ENCODE measurements at places on chromosomes 12 and 14.

- no peak for DNase-seq
Observed at GRCh38 chr14:77791225-77791600, 8.7 kb upstream of the ADCK1 start.

DNA sequence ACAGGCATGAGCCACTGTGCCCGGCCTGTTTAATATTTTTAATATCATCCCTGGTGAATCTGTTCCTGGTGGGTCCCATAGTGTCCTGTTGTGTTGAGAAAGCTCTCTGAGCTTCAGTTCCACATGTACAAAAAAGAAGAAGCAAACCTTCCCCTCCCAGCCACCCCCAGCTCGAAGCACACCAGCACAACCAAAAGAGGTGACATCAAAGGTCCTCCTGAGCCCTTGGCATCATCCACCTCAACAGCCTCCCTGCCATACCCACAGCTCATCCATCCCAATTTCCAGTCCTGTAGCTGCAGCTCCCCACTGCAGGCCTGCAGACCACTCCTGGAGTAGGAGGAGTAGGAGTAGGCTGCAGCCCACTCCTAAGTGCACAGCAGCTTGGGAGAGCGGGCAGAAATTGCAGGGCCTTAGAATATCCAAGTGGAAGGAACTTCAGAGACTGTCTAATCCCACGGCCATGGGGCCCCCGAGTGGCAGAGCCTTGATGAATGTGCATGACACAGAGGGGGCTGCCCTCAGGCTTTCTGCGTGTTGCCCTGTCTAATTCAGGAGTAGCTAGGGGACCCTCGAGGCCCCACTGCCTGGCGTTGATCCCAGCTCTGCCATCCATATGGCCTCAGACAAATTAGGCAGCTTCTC is 36.7 kb upstream of the CD9 start:
- no peak for DNase-seq

DNA sequence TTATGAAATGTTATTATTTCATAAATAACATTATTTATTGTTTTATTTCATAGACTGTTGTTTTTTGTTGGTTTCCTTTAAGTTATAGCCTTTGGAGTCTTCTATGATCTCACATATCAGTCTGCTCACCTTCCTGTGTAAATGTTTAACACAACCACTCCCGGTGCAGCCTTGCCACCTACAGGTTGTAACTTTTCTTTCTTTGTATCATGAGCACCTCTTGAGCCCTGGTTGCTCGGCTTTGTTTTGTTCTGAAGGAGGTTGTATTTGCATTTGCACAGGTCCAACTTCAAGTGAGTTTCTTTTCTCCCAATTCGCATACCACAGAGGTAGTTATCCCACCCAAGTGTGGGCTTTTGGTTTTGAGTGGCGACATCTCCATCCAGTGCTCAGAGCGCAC is 121.4 kb downstream of the SLC15A4 start:
- no peak for DNase-seq

DNA sequence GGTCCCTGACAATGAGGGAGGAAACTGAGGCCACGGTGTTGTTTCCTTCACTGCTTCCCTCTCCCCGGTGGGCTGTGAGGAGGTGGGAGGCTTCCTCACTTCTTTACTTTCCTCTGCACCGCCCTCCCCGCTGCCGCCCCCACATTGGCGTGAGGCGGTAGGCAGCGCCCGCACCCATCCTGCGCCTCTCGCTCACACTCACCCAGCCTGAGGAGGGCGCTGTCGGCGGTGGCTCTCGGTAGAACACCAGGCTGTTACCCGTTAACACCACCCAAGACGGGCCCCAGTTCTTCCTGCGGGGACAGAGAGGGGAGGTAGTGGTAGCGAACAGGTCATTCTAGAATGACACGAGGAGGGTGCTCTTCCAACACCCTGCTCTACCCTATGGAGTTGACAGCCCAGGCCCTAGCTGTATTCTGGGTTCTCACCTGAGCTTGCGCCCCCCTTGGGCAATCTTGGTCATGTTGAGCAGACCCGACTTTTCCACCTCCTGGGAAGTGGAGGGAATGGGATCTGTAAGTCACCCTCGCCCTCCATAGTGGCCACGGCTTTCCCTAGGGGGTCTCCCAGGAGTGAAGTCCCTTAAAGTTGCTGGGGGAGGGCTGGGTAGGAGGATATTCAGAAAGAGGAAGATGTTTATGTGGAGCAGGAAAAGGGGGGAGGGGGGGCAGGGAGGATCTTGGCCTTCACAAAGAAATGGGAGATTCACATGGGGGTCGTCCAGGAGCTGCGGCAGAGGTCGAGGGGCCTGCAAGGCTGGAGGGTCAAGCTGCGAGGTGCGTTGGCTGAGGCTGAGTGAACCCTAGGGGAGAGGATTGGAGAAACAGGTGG is 3.3 kb downstream of the ARHGAP9 start:
- DNase-seq = no peak

- no peak for DNase-seq
Observed at GRCh38 chr14:92412912-92413311, 89.9 kb downstream of the SLC24A4 start.

DNA sequence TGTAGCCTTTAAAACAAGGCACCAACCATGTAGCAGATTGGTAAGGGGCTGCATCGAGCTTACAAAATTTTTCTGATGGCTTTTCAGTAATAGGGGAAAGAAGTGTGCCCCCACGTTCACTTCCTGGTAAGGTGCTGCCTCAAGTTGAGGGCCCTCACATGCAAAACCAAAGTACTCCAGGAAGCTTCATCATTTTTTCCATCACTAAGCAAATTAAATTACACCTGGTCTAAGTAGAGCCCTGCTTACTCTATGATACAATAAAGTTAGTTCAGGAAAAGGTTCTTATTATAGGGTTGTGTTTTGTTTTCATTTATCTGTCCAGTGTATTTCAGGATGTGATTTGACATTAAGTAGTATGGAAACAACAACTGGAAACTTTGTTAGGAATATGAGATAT is 15.0 kb upstream of the AKAP5 start:
- no peak for DNase-seq

- DNase-seq = no peak
Observed at GRCh38 chr14:54488318-54488645, 498 bp downstream of the GMFB start.

- DNase-seq = no peak
Observed at GRCh38 chr12:46963977-46964971, 115.1 kb upstream of the PCED1B start.

DNA sequence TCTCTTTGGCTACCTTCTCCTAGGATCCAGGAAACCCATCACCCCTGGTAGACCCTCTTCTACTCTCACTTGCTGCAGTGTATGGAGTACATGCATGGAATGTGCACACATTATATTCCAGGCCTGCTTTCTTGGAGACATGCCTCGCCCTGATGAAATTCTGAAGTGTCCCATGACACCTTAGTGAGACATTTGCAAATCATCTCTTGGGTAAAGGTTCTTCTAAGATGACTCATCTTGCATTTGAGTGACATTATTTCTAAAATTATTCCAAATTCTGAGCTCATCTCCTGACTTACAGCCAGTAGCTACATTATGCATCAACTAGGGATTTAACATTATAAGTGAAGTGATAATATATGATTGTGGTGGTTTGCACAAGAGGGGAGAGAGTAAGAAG is 49.8 kb downstream of the SDR9C7 start:
- no peak for DNase-seq

DNA sequence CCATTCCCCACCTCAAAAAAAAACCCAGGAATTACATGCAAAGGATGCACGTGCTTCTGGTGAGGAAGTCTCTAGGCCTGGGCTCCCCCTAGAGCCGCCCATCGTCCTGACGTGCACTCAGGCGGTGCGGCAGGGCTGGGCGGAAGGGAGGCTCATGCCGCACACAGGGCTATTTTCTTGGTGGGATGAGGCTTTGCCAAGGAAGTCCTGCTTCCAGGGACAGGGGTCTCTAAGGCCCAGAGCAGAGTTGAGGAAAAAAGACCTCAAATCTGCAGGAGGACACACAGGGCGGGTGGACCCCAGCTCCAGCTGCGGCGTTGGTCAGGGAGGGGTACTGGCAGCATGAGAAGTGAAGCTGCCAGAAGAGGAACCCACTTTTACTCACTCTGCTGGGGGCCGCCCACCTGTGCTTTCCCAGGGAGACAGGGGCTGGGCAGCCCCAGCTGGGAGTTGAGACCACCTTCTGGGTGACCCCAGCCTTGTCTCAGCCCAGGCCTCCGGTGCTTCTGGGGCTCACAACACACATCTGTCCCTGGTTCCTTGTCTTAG is 4.2 kb downstream of the RHOF start:
- no peak for DNase-seq

DNA sequence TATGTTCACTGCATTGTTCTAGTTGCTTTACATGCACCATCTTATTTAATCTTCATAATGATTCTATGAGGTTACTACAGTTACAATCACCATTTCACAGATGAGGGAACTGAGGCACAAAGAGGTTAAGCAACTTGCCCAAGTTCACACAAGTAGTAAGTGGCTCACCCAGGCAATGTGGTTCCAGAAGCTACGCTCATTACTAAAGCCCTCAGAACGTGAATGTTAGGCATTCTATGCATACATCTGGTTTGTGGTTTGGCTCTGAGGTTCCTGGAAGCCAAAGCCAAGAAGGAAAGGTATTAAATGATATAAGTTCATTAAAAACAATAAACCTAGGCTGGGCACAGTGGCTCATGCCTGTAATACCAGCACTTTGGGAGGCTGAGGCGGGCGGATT is 14.4 kb upstream of the VRTN start:
- DNase-seq = no peak

- no peak for DNase-seq
Observed at GRCh38 chr12:116614194-116614915, 55.2 kb downstream of the MAP1LC3B2 start.

DNA sequence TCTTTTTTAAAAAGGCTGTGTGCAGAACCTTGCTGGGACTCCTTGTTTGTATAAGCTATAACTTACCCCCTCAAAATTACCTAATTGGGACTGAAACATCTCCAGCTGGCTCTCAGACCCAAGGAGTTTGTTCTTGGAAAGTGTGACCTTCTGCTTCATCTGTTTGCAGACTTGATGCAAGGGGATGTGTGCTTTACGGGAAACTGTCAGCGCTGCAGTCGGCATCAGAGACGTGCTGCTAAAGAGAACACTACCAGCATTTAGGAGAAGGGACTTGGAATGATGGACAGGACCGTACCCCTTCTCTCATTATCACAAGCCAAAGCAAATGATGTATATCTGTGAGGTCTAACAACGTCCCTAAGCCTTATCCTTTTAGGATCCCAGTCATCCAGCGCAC is 174.2 kb upstream of the PARP11 start:
- no peak for DNase-seq

GRCh38 chr12:46664761-46665287 is 161.0 kb downstream of the SLC38A4 start:
- no peak for DNase-seq

- no peak for DNase-seq
Observed at GRCh38 chr12:111799758-111800157, 33.0 kb downstream of the ALDH2 start.

- DNase-seq = no peak
Observed at GRCh38 chr12:106144847-106145246, 6.1 kb upstream of the NUAK1 start.

- DNase-seq = no peak
Observed at GRCh38 chr12:68374307-68374982, 42.3 kb upstream of the MDM1 start.

DNA sequence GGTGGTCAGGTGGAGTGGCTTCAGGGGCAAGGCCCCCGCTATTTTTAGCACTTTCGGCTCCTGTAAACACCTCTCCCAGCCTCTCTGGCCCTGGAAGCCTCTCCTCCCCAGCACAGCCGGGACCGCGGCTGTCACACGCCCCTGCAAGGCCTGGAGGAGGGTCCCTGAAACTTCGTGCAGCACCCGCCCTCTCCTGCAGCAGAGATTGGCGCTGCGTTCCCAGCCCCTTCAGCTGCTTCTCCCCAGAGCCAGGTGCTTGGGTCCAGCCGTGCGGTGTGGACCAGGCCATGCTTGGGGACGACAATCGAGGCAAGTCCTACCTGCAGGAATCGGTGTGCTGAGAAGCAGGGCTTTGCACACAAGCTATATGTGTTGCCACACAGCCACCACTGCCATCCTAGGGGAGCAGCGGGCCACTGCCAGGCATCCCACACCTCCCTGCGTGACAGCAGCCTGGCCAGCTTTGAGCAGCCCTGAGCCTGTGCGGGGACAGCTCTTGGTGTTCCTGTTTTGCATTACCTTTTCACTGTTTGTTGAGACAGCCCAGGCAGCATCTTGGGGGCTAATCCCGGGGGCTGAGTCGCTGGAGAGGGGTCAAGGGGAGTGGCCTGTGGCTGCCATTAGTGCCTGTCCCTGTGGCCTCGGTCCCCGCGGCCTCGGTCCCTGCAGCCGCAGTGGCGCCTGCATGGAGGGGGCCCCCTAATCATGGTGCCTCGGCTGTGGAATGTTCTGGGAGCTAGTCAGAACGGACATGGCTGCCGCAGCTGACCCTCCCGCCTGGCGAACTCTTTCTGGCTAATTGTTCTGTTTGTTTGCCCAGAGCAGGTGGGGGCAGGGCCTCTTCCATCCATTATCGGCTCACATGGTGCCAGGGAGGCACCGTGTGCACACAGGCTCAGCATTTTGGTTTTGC is 27.6 kb upstream of the TRAF3 start:
- DNase-seq = no peak

DNA sequence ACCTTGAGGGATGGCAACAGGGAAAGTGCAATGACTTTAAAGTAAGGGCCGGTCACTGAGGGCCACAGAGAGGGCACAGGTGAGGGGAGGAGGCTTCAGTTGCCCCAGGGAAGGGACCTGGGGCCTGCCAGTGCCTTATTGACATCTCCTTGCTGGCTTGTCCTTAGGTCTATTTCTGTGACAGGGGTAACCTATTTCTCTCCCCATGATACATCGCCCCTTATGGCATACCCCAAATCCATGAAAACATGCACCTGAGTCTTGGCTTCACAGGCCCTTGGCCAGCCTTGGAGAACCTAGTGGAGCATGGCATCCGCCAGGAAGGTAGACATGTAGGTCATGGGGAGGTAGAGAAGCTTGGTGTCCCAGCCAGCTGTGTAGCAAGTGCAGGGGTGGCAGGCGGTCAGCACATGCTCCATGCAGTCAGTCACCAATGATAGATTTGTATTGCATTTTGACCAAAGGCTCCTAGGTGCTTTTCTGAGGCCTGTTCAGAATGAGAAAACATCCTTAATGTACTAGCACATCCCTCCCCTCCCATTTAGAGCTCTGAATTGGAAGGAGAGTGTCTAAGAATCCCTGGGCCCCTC is 23.6 kb upstream of the RDH16 start:
- no peak for DNase-seq

DNA sequence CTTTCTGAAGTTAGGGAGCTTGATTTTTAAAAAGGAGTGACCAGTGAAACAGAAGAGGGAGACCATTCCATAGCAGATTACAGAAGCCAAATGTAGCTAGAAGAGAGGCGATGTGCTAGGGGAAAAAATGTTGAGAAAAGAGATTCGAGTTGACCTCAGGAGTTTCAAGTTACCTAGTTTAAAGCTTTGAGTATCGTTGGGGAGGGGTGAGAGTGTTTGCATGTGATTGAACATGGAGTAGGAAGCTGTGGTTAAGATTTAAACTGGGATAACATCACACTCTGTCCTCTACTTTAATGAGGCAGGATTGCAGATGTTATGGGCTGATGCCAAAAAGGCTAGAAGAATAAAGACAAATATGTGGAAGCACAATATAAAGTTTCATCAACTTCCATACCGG is 3.7 kb downstream of the LETMD1 start:
- no peak for DNase-seq

All from activated naive CD4-positive, alpha-beta T cell (primary cell).